ENCODE measurements at places on chromosomes 7 and 10. TPM values are rescaled to one million over a fixed set of nuclear protein-coding genes. Genes with fewer than 3 reads are reported as not detected.

- no peak overlapping the region for H3K4me3 ChIP-seq
- H3K27ac ChIP-seq: no peak overlapping the region
- no peaks in the 10 kb centered on the region for H3K27me3 ChIP-seq
- no peaks in the 10 kb centered on the region for H3K36me3 ChIP-seq
Observed at GRCh38 chr10:60957667-60958221, 13.8 kb upstream of the RHOBTB1 start.

DNA sequence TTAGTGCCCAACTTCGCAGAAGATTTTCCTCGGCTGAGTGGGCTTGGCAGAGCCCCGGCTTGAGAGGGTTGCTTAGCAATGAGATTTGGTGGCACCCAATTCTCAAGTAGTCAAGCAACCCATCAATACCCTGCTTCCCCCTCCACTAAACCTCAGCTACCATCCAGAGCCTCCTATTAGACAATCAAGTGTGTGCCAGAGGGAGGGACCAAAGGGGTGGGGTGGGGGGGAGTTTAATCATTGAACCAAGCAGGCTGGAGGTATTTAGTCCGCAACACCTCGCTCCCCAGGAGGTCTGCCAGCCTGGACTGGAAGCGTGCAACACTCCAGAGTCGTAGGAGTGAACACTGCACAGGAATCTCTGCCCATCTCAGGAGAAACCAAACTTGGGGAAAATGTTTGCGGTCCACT, at the start of gene HKDC1:
Gene HKDC1 (plus strand): TSS at position 292 of the 411 bp plus-strand sequence. CDS start 104 bp downstream, at position 396.
- no peak within 1 kb of the TSS for H3K4me3 ChIP-seq
- DNase-seq: no peak
- H3K27me3 ChIP-seq: no peaks in the 10 kb centered on the region
- H3K27ac ChIP-seq: no peak within 1 kb of the TSS
- no peaks in the 10 kb centered on the region for H3K36me3 ChIP-seq
- H3K4me1 ChIP-seq: no peaks in the 10 kb centered on the region

GRCh38 chr7:99141841-99142726, 1.8 kb downstream of the SMURF1 start:
- peak; percentile 59 for DNase-seq
- H3K36me3 ChIP-seq: no peaks in the 10 kb centered on the region
- peaks cover 17% of the 10 kb centered on the region for H3K4me1 ChIP-seq
- peak overlapping the region; percentile 77 for H3K4me3 ChIP-seq
- peak overlapping the region; percentile 99 for H3K27ac ChIP-seq
- H3K27me3 ChIP-seq: no peaks in the 10 kb centered on the region

DNA sequence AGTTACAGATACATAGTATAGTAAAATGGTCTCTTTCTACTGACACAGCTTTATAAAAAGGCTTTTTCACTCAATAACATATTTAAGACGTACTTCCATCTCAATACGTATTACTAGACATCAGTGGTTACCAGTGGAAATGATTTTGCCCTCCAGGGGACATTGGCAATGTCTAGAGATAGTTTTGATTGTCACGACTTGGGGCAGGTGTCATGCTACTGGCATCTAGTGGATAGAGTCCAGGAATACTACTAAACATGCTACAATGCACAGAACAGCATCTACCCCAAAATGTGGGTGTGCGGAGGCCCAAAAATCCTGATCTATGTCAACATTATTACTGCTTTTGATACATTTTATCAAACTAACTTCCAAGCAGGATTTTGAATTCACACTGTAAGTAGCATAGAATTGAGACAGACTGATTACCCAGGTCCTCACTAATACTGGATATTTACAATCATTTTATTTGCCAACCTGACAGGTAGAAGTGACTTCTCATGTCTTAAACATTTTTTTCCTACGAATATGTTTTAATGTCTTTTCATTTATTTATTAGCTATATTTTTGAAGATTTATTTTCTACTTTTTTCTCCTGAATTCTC, 53.8 kb downstream of the HGF start:
- H3K4me3 ChIP-seq: no peak overlapping the region
- H3K27me3 ChIP-seq: no peaks in the 10 kb centered on the region
- H3K27ac ChIP-seq: no peak overlapping the region

GRCh38 chr7:100867776-100868485, 744 bp downstream of the TRIP6 start:
- peak overlapping the region; percentile 86 for H3K4me3 ChIP-seq
- no peak for DNase-seq
- H3K36me3 ChIP-seq: peaks cover 29% of the 10 kb centered on the region
- peaks cover 32% of the 10 kb centered on the region for H3K4me1 ChIP-seq

- H3K4me1 ChIP-seq: peaks cover 18% of the 10 kb centered on the region
- peak overlapping the region; percentile 75 for H3K4me3 ChIP-seq
- H3K36me3 ChIP-seq: no peaks in the 10 kb centered on the region
Observed at GRCh38 chr10:68560943-68561864, 1.1 kb downstream of the TET1 start.

GRCh38 chr7:105327201-105327600, 61.5 kb downstream of the SRPK2 start:
- no peak overlapping the region for H3K4me3 ChIP-seq
- peaks cover 6% of the 10 kb centered on the region for H3K4me1 ChIP-seq
- H3K27me3 ChIP-seq: no peaks in the 10 kb centered on the region
- no peaks in the 10 kb centered on the region for H3K36me3 ChIP-seq

DNA sequence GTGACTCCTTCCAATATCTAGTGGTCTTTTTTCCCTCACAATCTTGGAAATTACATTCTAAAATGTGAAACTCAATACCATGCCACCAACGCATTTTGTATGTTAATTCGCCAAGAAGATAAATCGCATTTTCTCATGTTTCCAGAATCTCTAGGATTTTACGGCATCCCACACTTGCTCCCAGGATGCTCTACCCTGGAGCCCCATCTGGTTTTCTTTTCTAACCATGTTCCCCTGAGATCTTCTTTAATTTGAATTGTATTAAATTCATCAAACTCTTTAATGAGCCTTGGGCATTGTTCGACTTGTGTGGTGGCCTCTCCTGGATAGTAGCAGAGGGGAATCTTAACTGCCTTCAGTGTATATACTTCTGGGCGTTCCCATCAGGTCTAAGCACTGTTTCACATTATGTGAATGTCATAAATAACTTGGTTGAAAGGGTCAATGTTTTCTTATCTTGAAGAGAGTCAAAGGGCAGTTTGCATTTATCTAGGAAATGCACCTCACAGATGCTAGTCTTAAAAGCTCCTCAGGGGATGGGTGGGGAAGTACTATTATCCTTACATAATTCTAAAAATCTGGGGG, 169.1 kb upstream of the MEOX2 start:
- peaks cover 3% of the 10 kb centered on the region for H3K4me1 ChIP-seq
- H3K27ac ChIP-seq: no peak overlapping the region
- no peak overlapping the region for H3K4me3 ChIP-seq
- no peaks in the 10 kb centered on the region for H3K27me3 ChIP-seq
- no peak for DNase-seq
- no peaks in the 10 kb centered on the region for H3K36me3 ChIP-seq

GRCh38 chr7:5284304-5285281, 1.9 kb downstream of the SLC29A4 start:
- H3K4me1 ChIP-seq: peaks cover 7% of the 10 kb centered on the region
- no peak overlapping the region for H3K27ac ChIP-seq
- no peak overlapping the region for H3K4me3 ChIP-seq

DNA sequence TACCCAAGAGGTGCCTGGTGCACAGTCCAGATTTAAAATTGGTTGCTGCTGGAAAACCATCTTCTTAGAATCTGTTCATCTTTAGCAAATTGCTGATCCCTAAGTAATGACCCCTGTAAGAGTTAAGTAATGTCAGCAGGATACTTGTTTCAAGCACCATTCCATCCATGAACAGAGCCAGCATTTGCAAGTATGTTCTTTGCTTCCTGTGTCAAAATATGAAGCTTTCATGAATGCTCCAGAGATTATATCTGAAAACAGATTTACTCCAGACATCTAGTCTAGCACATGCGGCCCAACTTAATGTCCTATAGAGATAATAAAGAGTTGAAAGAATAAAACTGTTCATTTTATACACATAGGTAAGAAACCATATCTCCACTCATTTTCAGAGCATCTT, 98.7 kb upstream of the ZNF438 start:
- H3K27me3 ChIP-seq: no peaks in the 10 kb centered on the region
- no peak for DNase-seq
- no peak overlapping the region for H3K27ac ChIP-seq
- H3K36me3 ChIP-seq: no peaks in the 10 kb centered on the region

- no peak for DNase-seq
- H3K4me3 ChIP-seq: no peak overlapping the region
- no peaks in the 10 kb centered on the region for H3K27me3 ChIP-seq
- no peaks in the 10 kb centered on the region for H3K36me3 ChIP-seq
- no peak overlapping the region for H3K27ac ChIP-seq
Observed at GRCh38 chr10:96339383-96339782, 19.4 kb downstream of the OPALIN start.

DNA sequence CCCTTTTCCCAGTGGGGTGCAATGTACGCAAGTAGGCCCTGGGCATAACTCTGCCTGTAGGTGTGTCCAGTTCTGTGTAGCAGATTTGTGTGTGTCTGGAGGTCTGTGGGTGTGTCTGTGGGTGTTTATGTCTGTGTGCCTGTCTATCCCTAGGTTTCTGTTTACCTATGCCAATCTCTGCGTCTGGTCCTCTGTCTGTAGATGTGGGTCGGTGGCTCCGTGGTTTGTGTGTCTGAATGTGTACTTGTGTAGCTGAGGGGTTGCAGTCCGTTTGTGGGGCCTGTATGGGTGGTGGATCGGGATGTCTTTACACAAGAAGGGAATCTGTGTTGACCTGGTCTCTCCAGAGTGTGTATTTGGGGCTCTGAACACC, 932 bp downstream of the NYAP1 start:
- no peak overlapping the region for H3K27ac ChIP-seq
- H3K27me3 ChIP-seq: no peaks in the 10 kb centered on the region
- DNase-seq: no peak
- no peaks in the 10 kb centered on the region for H3K36me3 ChIP-seq
- peaks cover 15% of the 10 kb centered on the region for H3K4me1 ChIP-seq

DNA sequence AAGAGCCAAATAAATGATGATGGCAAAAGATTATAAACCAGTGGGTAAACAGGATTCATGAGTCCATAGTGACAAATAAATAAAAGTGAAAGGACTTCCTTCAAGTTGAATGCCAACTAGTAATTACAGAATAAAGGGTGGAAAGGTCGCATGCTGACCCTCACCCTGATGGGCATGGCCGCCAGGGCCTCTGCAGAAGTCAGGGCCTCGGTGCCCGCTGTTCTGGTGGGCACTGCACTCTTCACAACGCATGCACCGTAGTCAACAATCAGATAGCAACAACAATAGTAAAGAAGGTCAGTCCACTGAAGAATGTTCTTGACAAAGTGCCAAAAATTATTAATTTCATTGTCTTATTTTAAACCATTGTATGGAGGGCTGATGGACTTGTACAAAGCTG, 123.2 kb upstream of the LANCL2 start:
- peaks cover 5% of the 10 kb centered on the region for H3K27me3 ChIP-seq
- no peaks in the 10 kb centered on the region for H3K4me1 ChIP-seq
- H3K27ac ChIP-seq: no peak overlapping the region
- H3K4me3 ChIP-seq: no peak overlapping the region
- no peak for DNase-seq

DNA sequence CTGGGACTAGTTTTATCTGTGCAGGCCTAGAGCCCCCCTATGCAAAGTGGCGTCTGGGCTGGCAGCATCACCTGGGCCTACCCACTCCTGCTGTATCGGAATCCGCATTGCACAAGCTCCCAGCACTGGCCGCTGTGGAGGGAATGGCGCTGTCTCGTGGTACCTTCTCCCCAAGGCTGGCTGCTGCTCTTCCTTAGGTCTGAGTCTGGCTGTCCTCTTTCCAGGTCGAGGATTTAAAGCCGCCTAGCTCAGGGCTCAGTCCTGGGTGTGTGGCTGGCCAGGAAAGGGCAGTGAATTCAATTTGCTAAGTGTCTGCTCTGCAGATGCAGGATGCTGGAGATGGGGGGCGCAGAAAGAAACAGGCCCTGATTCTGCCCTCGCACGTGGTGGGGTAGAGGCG, 44.7 kb downstream of the MGMT start:
- DNase-seq: no peak
- H3K27ac ChIP-seq: no peak overlapping the region
- H3K27me3 ChIP-seq: no peaks in the 10 kb centered on the region
- no peak overlapping the region for H3K4me3 ChIP-seq
- H3K36me3 ChIP-seq: no peaks in the 10 kb centered on the region

- peaks cover 23% of the 10 kb centered on the region for H3K4me1 ChIP-seq
- peak overlapping the region; percentile 36 for H3K27ac ChIP-seq
- DNase-seq: no peak
- no peak overlapping the region for H3K4me3 ChIP-seq
- H3K36me3 ChIP-seq: no peaks in the 10 kb centered on the region
Observed at GRCh38 chr7:51075681-51076580, 240.7 kb downstream of the COBL start.

DNA sequence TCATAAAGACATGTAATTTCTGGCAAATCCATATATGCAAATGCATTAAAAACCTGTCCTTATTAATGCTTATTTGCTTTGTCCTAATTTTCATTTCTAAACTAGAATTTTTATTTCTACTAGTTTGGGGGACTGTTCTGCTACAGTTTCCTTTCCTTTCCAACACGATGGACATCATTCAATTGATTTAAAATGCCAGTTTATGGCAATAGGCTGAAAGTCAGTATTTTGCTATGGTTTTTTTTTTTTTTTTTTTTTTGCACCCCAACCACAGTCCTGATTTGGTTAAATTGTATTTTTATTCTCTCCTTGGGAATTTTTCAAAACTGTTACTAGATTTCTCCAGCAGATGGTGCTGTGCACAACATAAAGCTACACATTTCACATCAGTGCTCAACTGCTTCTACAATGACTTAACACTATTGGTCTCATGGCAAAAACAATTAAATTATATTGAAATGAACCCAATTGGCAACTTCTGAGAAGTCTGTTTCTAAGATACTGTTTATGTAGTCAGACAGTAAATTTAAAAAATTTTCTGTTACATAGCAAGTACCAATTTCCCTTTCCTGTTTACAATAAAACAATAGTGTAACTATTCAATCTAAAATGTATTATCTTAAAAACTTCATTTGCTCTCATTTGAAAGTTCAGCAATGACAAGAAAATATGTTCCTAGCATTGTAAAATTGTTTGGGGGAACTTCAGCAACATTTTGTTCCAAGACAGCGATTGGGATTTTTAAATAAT, 193.8 kb upstream of the CCDC6 start:
- H3K4me3 ChIP-seq: no peak overlapping the region
- no peak for DNase-seq
- no peak overlapping the region for H3K27ac ChIP-seq
- H3K27me3 ChIP-seq: no peaks in the 10 kb centered on the region

GRCh38 chr7:157006829-157007469, 3.5 kb downstream of the MNX1 start:
- DNase-seq: no peak
- no peak overlapping the region for H3K27ac ChIP-seq
- H3K27me3 ChIP-seq: peaks cover 92% of the 10 kb centered on the region
- H3K36me3 ChIP-seq: no peaks in the 10 kb centered on the region

GRCh38 chr7:82122275-82122674, 321.3 kb downstream of the CACNA2D1 start:
- H3K36me3 ChIP-seq: no peaks in the 10 kb centered on the region
- no peaks in the 10 kb centered on the region for H3K27me3 ChIP-seq
- H3K4me1 ChIP-seq: no peaks in the 10 kb centered on the region
- H3K27ac ChIP-seq: no peak overlapping the region
- no peak overlapping the region for H3K4me3 ChIP-seq

The BTBD16 gene
- not detected for total RNA-seq

The DMBT1 gene
- 0.04 TPM for total RNA-seq

The RADIL gene
- 1.1 TPM for total RNA-seq

The CALHM1 gene
- not detected for total RNA-seq

The NKX1-2 gene
- total RNA-seq: not detected

The ADAMTS14 gene
- total RNA-seq: 0.44 TPM

The MMP21 gene
- total RNA-seq: 0.09 TPM

The HIF1AN gene
- total RNA-seq: 46.4 TPM

The ZNF365 gene
- total RNA-seq: 0.39 TPM

The MUC3A gene
- total RNA-seq: 1.2 TPM

The BICC1 gene
- 10.1 TPM for total RNA-seq

The ANLN gene
- 0.83 TPM for total RNA-seq

The MYO1G gene
- total RNA-seq: 0.79 TPM

Measured in heart left ventricle (tissue), 16 donors.